CD4-positive, alpha-beta T cell treated with Interleukin-6 at 100 ng/mL for 8 hours (primary cell): ENCODE measurements at places on chromosomes 5 and 9.

DNA sequence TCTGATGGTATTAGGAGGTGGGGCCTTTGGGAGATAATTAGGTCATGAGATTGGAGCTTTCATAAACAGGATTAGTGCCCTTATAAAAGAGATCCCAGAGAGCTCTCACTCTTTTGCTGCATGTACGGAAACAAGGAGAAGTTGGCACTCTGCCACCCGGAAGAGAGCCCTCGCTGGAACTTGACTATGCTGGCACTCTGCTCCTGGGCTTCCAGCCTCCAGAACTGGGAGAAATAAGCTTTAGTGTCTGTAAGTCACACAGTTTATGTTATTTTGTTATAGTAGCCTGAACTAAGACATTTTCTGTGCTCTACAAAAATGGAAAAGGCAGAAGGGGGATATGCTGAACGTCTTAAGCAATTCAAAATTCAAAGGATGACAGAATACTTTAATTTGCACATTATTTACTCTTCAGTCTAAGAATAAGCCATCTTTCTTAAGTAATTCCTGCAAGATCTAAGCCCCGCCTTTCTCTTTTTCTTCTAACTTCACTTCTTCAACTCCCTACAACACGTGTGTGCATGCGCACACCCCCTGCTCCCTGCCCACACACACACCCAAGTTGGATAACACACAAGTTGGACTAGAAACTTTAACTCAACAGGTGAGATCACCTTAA is 17.3 kb downstream of the NFIB start:
- no peak for DNase-seq

DNA sequence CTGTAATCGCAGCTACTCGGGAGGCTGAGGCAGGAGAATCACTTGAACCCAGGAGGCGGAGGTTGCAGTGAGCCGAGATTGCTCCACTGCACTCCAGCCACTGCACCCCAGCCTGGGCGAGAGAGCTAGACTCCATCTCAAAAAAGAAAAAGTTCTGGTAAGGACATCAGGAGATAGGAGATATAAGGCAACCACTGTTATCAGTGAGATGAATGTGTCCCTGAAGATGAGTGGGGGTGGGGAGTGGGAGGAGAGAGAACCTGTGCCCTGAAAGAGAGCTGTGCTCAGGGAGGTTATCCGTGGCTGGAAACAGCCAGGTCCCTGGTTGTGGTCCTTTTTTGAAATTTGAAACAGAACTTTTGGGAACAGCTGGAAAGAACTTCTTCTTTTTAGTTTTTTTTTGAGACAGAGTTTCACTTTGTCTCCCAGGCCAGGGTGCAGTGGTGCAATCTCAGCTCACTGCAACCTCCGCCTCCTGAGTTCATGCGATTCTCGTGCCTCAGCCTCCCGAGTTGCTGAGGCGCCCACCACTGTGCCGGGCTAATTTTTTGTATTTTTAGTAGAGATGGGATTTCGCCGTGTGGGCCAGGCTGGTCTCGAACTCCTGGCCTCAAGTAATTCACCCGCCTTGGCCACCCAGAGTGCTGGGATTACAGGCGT is 2.6 kb downstream of the PTPA start:
- no peak for DNase-seq

DNA sequence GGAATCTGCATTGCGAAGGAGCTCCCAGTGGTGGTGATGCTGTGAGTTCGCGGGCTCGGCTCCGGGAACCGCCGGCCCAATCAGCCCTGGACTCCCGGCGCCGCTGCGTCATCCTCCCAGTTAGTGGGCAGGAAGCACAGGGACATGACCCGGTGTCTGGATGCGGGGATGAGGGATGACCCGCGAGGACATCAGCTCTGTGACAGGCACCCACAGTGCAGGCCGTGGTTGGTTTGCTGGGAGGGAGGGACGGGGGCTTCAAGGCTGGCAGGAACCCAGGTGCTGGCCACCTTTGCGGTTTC is 996 bp downstream of the NXNL2 start:
- DNase-seq, result no peak

GRCh38 chr5:995318-995717 is 13.3 kb upstream of the NKD2 start:
- no peak for DNase-seq

- DNase-seq, result no peak
Measured at GRCh38 chr5:88719434-88719833, 163.6 kb downstream of the MEF2C start.

DNA sequence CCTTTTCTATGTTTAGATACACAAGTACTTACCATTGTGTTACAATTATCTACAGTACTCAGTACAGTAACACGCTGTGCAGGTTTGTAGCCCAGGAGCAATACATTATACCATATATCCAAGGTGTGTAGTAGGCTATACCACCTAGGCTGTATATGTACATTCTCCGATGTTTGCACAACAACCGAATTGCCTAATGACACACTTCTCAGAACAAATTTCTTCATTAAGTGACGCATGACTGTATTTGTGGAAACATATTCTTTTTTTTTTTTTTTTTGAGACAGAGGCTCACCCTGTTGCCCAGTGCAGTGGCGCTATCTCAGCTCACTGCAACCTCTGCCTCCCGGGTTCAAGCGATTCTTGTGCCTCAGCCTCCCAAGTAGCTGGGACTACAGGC is 4.0 kb upstream of the RAD23B start:
- no peak for DNase-seq

GRCh38 chr5:172102913-172103626 is 85.0 kb downstream of the STK10 start:
- no peak for DNase-seq

DNA sequence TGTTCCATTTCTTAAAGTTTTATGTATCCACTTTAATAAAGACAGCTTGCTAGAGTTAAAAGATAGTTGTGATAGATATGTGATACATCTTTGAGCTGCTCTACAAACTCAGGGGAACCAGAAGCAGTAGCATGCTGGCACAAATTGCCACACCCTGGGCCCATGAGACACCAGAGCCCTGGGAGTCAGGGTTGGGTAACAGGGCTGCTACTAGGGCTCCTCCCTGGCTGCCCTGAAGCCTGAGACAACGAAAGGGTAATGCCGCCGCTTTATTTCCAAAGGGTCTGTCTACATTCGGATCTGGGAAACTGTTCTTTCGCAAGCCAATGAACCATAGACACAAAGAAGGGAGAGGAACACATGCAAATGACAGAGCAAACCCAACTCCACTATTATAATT is 29.2 kb downstream of the PTPN3 start:
- no peak for DNase-seq
